ENCODE measurements at places on chromosomes 11 and 22.

GRCh38 chr11:83185767-83186166, 7.7 kb upstream of the ANKRD42 start:
- DNase-seq, result no peak

- no peak for DNase-seq
Measured at GRCh38 chr11:118939953-118940598, 14.3 kb upstream of the BCL9L start.

DNA sequence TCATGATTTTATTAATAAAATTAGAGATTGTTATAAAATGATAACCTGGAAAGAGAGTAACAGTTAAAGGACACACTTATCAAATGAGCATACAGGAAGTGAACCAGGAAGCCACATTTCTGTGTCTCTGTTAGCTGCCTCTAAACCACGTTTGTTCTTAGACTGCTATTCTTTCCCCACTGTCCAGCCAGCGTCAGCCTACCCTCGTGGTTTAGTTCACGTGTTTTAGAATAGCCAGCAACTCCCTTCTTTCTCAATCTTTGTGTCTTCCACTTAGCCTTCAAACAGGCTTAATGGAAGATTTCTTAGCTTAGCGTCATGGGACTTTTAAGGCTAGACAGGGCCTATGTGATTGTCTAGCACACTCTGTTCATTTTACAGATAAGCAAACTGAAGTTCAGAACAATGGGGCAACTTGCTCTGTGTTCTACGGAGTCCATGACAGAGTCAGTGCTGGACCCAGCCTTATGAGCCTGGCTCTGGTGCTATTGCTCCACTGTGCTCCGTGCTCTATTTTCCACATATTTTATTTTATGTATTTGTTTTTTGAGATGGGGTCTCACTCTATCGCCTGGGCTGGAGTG, 27.2 kb downstream of the GRAMD1B start:
- no peak for DNase-seq

- DNase-seq, result no peak
Measured at GRCh38 chr11:8218840-8219239, 44.8 kb downstream of the LMO1 start.

- no peak for DNase-seq
Measured at GRCh38 chr22:29306835-29307595, 565 bp downstream of the GAS2L1 start.

DNA sequence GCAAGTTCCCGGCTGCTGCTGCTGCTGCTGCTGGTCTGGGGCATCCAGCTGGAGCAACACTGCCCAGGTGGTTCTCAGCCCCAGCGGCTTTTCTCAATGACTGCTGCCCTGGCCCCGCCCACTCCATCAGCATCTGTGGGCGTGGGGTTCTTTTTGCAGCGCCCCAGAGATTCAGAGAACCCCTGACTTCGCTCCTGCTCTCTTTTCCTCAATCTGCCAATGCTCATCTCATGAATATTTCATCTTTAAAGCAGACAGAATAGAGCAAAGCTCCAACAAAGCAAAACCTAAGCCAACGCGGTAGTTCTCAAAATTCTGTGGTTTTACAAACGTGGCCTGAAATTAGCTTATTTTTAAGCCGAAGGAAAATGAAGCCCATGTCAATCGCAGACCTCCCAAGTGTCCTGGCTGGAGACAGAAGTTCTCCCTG, 363.6 kb downstream of the CTTN start:
- DNase-seq, result no peak

- no peak for DNase-seq
Measured at GRCh38 chr22:49447837-49448236, 379.8 kb downstream of the BRD1 start.

GRCh38 chr11:14619603-14620531, 23.7 kb upstream of the PDE3B start:
- DNase-seq, result no peak

- no peak for DNase-seq
Measured at GRCh38 chr11:97850701-97851100, 1170.0 kb upstream of the CNTN5 start.

DNA sequence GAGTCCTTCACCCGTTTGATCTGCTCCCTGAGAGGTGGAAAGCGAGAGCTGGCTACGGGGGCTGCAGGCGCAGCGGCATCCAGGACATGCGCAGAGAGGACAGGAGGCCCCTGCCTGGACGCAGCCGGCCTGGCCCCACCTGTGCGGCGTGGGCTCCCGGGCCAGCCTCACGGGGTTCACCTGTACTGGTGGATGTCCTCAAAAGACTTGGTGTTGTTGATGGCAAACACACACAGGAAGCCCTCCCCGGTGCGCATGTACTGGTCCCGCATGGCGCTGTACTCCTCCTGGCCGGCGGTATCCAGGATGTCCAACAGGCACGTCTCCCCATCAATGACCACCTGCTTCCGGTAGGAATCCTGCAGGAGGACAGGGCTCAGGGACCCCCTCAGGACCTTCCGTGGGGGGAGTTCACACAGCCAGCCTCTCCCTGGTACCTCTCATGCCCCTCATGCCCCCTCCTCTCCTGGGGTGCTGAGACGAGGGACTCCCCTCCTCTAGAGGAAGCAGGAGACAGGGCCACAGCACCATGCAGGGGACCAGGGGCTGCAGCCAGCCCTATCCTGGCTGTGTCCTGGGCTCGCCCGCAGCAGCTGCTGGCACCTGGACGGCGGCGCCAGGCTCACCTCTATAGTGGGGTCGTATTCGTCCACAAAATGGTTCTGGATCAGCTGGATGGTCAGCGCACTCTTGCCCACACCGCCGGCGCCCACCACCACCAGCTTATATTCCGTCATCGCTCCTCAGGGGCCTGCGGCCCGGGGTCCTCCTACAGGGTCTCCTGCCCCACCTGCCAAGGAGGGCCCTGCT, 1.6 kb downstream of the HRAS start:
- DNase-seq, result no peak

DNA sequence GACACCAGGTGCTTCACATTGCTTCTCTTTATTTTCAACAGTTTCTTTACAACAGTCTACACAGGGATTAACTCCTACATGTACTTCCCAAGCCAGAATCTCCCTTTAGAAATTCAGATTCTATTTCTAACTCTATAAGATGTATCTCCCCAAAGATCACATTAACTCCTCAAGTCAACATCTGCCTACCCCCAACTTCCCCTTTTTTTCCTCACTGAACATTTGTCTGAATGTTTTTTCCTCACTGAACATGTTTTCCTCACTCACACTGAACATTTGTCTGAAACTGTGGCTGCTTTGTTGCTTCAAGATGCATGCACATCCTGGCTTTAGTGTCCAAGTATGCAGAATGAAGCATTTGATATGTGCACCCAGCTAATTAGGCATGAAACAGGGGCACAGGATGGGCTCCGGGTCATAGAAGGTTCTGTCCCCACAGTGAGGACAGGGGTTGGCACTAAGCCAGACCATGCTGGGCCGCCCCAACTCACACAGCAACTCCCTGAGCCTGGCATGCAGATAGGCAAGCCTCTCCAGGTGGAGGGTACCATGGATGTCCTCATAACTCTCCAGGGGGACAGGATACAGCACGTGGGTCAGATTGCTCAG, 11.3 kb downstream of the PRAME start:
- no peak for DNase-seq

DNA sequence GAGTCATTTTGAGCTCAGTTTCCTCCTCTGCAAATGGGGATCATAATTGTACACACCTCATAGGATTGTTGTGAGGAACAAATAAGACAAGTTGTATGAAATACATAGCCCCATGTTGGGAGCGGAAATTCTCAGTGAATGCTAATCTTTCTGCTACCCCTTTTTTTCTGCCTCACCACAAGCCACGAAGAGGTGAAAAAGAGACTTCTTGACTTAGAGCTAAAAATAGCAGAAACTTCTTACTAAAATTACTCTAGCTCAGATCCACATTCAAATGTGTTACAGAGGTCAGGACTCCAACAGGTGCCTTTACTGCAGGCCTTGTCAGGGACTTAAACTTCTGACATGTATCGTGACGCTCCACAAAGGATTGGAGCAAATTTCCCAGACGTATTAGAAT, 128.5 kb downstream of the MIAT start:
- no peak for DNase-seq

DNA sequence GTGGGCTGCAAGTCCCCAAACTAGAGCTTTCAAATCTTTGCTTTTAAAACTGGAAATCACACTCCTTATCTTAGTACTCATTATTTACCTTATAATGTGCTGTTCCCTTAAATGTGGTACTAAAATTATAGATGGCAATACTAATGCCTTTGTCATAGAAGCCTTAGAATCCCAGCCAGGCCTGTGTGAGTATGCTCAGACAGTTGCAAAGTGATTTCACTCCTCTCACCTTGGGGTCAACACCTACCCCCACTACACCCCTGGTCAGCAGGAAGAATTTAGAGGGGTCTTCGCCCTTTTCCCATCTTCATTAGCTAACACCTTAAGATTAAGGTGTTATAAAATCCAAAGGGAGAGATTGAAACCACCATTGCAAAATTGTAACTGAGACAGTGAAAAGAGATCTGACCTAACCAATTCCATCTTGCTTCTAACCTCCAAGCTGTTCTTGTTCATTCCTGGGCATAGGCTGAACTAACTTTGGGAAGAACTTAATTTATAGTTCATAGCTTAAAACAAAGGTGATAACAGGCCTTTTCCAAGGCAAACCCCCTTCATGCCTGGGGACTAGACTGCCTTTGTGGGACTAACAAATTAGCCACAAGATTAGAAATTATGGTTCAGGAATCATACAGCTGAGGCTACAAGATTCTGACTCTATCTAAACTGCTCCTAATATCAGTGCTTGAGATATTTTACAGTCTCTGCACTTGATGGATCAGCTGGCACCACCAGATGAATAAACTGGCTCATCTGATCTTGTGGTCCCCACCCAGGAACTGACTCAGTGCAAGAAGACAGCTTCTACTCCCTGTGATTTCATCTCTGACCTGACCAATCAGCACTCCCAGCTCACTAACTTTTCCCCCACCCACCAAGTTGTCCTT, 10.4 kb upstream of the MRPL17 start:
- DNase-seq, result no peak

Measured in SIG-M5 (cell line).